ENCODE measurements at places on chromosomes 6 and 20.
A peak's percentile ranks its signal among the peaks of the same experiment; 100 is the strongest.

- peak; percentile 84 for DNase-seq
These were observed 98.8 kb downstream of the SASH1 start for GRCh38 chr6:148441454-148441911.

DNA sequence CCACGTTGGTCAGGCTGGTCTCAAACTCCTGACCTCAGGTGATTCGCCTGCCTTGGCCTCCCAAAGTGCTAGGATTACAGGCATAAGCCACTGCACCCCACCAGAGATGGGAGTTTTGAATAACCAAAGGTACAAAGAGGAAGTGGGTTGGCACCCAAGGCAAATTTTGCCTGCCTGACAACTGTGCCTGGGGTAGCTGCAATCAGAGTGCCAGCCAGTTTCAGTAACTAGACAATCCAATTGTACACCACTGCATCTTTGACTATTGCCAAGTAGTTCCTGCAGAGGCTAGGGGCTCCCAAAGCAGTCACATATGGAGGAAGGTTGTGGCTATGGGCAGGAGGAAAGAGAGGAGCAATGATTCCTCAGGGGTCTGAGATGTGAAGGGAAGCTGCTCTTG is 16.6 kb downstream of the ZC3H12D start:
- DNase-seq = no peak

- DNase-seq = peak; percentile 5
These were observed 20.1 kb downstream of the OPRM1 start for GRCh38 chr6:154058963-154059680.

DNA sequence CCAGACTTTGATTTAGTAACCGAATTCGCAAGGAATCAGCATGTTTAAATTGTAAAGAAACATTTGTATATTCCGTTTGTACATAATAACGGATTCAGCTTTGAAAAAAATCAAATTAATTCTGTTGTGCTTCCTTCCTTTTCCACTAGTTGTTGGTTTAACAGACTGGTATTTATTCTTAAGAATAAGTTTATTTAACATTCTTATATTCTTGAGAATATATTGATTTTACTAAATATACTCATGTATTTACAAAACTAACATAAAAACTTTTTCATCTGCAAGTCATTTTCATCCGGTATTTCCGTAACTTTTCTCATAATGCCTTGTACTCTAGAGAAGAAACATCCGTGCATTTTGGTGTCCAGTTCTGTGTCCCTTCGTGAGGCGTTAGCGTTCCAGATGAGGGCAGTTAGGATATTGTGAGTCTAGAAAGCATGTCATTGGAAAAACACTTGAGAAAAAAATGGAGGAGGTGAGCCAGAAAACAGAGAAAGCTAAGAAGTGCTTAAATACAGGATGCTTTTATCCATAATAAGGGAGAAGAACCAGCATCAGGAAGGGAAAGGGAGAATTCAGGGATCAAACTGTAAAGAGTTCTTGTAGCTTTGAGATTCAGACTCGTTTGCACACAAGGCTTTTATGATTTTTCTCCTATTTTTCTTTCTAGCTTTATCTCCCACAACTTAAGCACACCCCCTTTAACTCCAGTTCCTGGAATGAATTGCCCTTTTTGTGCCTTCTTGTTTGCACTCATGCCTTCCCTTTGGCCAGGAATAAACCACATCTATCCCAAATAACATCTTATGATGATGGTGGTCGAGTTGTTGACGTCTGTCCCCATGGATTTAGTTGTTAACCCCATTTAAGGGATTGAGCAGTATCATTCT is 1.8 kb downstream of the WRNIP1 start:
- DNase-seq = no peak

DNA sequence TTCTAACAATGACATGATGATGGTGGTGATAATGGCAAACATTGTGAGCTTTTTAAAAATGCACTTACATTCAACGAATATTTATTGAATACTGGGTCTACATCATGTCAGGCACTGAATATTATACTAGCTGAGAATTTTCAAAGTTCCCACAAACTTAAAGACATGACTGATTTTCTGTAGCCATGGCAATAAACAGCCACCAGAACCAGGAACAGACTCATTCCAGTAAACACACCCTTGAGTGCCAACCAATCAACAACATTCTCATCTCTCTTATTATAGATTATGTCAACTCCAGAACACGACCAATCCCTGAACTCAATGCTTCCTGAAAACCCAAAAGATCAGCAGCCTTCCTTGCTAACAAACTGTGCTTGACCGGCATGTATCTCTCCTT is 212.4 kb upstream of the RUNX2 start:
- DNase-seq = peak; percentile 7
